ENCODE measurements at places on chromosomes 1 and 21.

DNA sequence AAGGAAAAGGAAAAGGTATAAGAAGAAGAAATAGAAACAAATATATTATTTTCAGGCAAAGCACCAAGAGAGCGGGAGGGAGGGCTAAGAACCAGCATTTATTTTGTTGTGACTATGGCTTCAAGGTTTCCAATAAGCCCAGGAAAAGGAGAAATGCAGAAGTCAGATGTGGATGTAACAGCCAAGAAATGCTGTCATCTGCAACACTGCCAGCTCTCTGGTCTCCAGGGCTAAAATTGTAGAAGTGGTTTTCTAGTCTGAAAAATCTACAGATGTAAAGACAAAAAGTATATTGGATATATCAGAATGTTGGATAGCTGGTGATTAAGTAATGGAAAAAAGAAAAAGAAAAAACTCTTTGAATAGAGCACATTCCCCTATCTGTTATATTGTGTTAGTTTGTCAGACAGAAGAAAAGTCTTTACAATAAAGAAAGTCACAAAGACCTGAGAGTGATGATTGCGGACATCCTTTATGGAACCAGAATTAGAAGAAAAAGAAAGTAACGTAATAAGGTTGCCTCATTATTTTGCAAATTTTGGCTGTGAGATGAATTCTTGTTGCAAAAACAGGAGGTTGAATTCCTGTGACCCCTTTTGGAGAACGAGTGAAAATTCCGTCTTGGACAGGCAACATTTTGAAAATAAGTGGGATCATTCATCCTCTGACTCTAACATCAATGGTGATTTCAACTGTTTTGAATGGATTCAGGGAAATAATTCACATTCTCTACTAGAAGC lies 938.1 kb downstream of the TTLL7 start:
- DNase-seq: no peak

- DNase-seq: no peak
Measured at GRCh38 chr1:10561955-10562354, 87.2 kb downstream of the PEX14 start.

DNA sequence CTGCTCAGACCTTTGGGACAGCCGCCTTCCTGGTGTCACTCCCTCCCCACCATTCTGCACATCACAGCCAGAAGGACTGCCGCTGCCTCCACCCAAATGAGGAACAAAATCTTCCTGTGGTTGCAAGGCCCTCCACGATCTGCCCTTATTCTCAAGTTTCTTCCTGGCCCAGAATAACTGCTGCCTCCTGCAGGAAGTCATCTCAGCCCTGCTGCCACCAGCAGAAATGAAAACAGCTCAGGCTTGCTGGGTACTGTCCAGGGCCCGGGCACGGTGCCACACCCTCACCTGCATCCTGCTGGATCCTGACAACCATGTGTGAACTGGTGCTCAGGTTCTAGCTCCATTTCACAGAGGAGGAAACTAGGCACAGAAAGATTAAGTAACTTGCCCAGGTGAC lies 2.8 kb downstream of the CLDN19 start:
- peak; percentile 69 for DNase-seq

- peak; percentile 68 for DNase-seq
Measured at GRCh38 chr1:72117621-72118020, 164.7 kb downstream of the NEGR1 start.

- DNase-seq: no peak
Measured at GRCh38 chr1:170309389-170310013, 163.7 kb downstream of the NTMT2 start.

DNA sequence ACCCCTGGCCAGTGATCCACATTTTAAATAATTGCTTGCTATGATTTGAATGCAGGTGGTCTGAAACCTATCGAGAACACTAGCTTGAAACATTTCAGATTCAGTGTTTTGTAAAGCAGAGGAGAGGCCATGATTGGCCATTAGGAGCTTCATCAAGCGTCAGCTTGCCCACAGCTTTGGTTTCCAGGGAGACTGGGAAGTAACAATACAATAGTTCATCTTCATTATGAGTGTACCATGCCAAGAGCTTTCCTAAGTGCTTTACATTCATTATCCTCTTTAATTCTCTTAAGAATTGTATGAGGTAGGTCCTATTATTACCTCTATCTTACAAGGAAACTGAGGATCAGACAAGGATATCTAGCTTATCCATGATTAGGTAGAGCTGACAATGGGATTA lies 27.7 kb upstream of the ATP5PO start:
- DNase-seq: no peak

GRCh38 chr1:51491166-51491981 lies 27.7 kb downstream of the EPS15 start:
- DNase-seq: no peak

DNA sequence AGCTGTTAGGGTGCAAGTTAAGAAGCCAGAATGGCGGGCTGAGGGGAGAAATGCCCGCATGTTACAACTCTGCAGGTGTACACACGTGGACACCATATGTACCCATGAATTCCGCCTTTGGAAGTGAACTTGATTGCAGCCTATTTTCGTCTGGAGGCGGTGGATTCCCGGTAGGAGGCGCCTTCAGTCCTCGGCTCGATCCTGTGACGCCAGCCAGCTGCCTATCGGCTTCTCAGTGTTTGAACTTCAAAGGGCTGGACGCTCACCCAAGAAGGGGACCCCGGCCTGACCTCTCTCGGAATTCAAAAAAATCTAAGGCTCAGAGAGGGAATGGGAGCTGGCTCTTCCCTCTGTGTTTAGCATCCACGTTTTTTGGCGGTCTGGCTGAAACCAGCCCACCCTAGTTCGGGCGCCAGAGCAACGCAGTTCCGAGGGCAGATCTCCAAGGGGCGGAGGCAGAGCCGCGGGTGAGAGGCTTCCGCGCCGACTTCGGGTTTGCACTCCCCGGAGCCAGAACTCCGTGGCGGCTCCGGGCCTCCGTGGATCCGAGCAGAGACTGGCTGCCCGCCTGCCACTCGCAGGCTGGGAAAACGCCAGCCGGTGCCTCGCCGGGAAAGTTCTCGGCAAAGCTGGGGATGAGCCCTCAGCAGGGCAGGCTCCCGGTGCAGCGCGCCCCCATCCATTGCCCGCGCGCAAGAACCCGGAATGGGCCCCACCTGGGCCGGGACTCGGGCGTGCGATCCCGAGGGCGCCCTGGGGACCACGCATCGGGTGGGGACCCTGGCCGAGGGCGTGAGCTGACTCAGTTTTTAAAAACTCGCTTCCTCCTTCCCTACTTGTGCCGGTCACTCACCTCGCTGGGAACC lies 996 bp upstream of the TMEM51 start:
- peak; percentile 90 for DNase-seq
